ENCODE measurements at places on chromosomes 1 and 21. TPM values are rescaled to one million over a fixed set of nuclear protein-coding genes. Genes with fewer than 3 reads are reported as not detected.

- no peaks in the 10 kb centered on the region for H3K4me1 ChIP-seq
- no peaks in the 10 kb centered on the region for H3K36me3 ChIP-seq
- no peak overlapping the region for H3K27ac ChIP-seq
- no peak for DNase-seq
Measured at GRCh38 chr1:62062087-62062486, 132.6 kb upstream of the L1TD1 start.

- no peaks in the 10 kb centered on the region for H3K36me3 ChIP-seq
- no peaks in the 10 kb centered on the region for H3K4me1 ChIP-seq
- DNase-seq: no peak
- H3K4me3 ChIP-seq: no peak overlapping the region
Measured at GRCh38 chr1:199221371-199222150, 582.7 kb downstream of the PTPRC start.

- no peaks in the 10 kb centered on the region for H3K36me3 ChIP-seq
- no peak overlapping the region for H3K4me3 ChIP-seq
- H3K4me1 ChIP-seq: no peaks in the 10 kb centered on the region
- DNase-seq: no peak
- peaks cover 51% of the 10 kb centered on the region for H3K27me3 ChIP-seq
Measured at GRCh38 chr1:39637361-39637760, 2.1 kb downstream of the HEYL start.

GRCh38 chr1:109367626-109368025 is 30.1 kb downstream of the SORT1 start:
- peaks cover 49% of the 10 kb centered on the region for H3K36me3 ChIP-seq
- H3K4me1 ChIP-seq: peaks cover 48% of the 10 kb centered on the region
- H3K27me3 ChIP-seq: no peaks in the 10 kb centered on the region
- no peak overlapping the region for H3K4me3 ChIP-seq
- no peak overlapping the region for H3K27ac ChIP-seq

Gene KRTAP19-3
- not detected for polyA plus RNA-seq

Gene CYP4A22
- polyA plus RNA-seq: not detected
